Left renal cortex interstitium (tissue), 4 donors: ENCODE measurements at places on chromosomes 6 and 20.

- no peak for DNase-seq
Observed at GRCh38 chr6:35357677-35358076, 15.3 kb downstream of the PPARD start.

GRCh38 chr20:63121749-63122405 lies 94.1 kb downstream of the YTHDF1 start:
- no peak for DNase-seq

DNA sequence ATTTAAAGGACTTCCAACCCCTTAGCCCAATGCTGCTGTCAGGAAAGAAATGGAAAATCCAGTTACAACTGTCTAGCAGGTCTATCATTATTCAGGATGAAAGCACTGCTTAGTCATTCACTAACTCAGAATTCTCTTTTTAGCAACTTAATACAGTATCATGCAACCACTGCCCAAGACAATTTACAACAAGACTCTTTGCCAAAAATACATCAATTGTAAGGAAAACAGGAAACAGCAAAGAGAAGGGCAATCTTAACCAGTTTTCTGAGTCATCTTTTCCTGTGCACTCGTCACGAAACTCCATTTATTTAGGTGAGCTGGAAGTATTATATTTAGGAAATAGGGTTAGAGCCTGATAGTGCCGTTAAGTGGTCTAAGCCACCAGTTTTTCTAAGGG lies 1197.7 kb upstream of the CITED2 start:
- no peak for DNase-seq

GRCh38 chr6:31317036-31317435 lies 39.9 kb downstream of the HLA-B start:
- DNase-seq = no peak

- DNase-seq = no peak
Observed at GRCh38 chr20:44485078-44485829, 9.6 kb downstream of the TTPAL start.

- DNase-seq = no peak
Observed at GRCh38 chr20:56815796-56816195, 186.7 kb downstream of the TFAP2C start.

- no peak for DNase-seq
Observed at GRCh38 chr6:84763003-84763885, 1.2 kb downstream of the TBX18 start.

DNA sequence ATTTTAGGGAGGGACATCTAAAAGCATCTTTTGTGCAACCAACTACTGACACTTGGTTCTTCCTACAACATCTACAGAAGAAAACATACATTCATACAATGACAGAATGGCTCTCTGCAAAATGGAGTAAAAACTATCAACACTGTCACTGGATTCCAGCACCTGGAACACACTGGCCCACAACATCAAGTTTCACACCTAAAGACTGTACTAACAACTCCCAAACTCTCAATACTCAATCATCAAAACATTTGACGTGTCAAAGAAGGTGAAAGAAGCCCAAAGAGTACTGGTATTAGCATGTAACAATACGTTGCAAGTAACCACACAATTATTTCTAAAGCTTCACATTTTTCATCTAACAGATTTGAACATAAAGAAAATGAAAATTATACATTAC lies 2.1 kb downstream of the CPNE1 start:
- no peak for DNase-seq

DNA sequence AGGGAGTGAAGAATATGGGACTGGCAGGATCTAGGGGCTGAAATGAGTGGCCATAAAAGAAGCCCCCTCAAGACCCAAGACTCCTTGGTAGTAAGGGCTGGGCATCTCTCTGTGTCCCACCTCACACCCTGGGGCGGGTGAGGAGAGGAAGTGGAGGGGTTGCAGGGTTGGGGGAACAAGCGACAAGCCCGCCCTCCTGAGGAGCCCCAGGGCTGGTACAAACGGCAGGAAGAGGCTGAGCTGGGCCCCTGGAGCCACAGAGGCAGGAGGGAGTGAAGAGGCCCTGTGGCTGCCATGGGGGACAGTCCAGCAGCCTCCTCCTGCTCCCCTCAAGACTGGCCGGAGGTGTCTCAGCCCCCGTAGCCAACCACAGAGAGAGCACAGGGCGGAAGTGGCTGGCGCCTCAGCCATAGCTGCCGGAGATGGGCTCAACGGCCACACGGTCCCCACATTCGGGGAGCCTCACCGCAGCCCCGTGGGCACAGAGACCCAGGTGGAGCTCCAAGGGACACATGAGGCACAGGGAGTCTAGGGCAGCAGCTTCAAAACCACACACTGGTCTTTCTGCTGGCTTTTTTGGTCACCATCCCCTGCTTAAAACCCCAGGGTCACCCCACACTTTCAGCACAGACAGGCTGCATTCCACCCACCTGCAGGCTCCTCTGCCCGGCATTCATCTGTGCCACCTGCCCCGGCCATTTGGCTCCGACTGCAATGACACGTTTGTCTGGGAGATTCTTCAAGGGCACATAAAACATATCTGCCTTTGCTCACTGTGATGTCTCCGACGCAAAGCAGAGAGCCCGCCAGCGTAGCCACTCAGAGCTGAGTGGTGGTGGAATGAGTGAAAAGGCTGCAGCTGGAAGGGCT lies 524 bp downstream of the C20orf203 start:
- no peak for DNase-seq

- DNase-seq = no peak
Observed at GRCh38 chr6:125477844-125478243, 176.1 kb upstream of the HDDC2 start.
